ENCODE measurements at places on chromosomes 1 and 21.
A peak's percentile ranks its signal among the peaks of the same experiment; 100 is the strongest.

GRCh38 chr21:34892209-34892608 is 156.9 kb downstream of the RUNX1 start:
- peak; percentile 87 for DNase-seq

GRCh38 chr1:27330786-27331185 is 8.8 kb downstream of the TMEM222 start:
- DNase-seq = no peak

DNA sequence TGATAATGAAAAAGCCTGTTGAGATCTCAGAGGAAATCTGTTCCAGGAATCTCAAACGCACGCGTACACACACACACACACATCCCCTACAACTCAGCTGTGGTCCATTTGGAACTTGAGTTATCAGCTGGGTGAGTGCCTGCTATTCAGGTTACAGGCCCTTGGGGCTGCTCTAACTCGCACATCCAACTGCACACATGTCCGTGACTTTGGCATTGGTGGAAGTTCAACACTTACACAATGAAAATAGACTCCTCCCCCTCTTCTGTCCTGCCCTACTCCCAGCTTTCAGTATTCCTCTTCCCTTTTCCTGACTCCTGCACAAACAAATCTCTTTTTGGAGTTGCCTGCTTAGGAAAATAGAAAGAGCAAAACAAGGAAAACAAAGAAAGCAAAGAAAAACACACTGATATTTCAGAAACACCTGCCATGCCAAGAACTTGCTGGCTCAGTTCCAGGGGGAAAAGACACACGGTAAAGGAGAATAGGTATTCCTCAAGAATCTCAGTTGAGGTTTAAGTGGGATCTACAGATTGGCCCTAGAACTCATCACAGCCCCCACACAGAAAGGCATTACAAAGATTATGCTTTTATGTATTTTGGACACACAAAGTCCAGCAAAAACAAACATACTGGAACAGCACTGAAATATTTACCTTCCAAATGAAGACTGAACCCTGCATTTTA is 140.9 kb downstream of the TGFBR3 start:
- DNase-seq = no peak

GRCh38 chr1:113118266-113118665 is 45.3 kb downstream of the LRIG2 start:
- DNase-seq = no peak

- DNase-seq = peak; percentile 29
Observed at GRCh38 chr1:117930484-117930883, 945 bp downstream of the WDR3 start.

DNA sequence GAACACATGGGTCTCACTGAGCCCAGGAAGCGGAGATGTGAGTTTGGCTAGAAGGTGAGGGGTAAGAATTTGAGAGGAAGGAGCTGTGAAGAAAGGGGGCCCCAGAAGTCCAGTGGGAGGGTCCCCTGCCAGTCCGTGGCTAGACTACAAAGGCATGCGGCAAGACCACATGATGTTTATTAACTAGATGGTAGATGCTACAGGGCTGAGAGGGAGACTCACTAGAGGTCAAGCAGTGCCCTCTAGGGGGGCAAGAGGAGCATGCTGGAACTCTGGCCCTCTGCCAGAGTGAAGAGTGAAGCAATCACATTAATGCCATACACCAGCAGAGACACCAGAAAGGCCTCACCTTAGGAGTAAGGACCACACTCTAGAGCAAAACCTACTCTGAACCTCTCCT is 12.2 kb downstream of the KIAA0319L start:
- DNase-seq = peak; percentile 88

GRCh38 chr1:178931858-178932551 is 61.1 kb upstream of the ANGPTL1 start:
- DNase-seq = peak; percentile 36

- DNase-seq = no peak
Observed at GRCh38 chr1:12204140-12204539, 25.7 kb upstream of the VPS13D start.

- no peak for DNase-seq
Observed at GRCh38 chr1:55259911-55260609, 44.9 kb upstream of the USP24 start.

- no peak for DNase-seq
Observed at GRCh38 chr21:38293113-38293512, 36.3 kb downstream of the KCNJ15 start.

- no peak for DNase-seq
Observed at GRCh38 chr21:40136571-40136970, 269.3 kb downstream of the PCP4 start.

GRCh38 chr1:154943649-154944400 is 7.3 kb upstream of the PMVK start:
- DNase-seq = peak; percentile 86

GRCh38 chr1:200892546-200892945 is 2.2 kb upstream of the INAVA start:
- no peak for DNase-seq

- no peak for DNase-seq
Observed at GRCh38 chr21:25297117-25297516, 310.2 kb downstream of the MRPL39 start.

DNA sequence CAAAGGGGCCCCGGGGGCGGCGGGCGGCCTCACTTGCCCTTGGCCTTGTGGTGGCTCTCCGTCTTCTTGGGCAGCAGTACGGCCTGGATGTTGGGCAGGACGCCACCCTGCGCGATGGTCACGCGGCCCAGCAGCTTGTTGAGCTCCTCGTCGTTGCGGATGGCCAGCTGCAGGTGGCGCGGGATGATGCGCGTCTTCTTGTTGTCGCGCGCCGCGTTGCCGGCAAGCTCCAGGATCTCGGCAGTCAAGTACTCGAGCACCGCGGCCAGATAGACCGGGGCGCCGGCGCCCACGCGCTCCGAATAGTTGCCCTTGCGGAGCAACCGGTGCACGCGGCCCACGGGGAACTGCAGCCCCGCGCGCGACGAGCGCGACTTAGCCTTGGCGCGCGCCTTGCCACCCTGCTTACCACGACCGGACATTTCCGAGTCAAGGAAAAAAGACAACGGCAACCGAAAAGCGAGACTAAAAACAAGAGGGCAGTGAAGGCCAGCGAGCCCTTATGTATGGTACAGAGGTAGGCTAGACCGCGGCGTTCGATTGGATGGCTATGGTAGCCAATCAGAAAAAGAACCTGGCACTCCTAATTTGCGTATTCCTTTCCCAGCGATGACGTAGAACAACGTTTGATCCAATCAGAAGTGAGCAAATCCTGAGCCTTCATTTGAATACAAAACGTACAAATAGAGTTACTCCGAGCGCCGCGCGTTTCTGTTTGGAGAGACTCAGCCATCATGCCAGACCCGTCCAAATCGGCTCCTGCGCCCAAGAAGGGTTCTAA is 29.6 kb upstream of the RNF187 start:
- peak; percentile 99 for DNase-seq

DNA sequence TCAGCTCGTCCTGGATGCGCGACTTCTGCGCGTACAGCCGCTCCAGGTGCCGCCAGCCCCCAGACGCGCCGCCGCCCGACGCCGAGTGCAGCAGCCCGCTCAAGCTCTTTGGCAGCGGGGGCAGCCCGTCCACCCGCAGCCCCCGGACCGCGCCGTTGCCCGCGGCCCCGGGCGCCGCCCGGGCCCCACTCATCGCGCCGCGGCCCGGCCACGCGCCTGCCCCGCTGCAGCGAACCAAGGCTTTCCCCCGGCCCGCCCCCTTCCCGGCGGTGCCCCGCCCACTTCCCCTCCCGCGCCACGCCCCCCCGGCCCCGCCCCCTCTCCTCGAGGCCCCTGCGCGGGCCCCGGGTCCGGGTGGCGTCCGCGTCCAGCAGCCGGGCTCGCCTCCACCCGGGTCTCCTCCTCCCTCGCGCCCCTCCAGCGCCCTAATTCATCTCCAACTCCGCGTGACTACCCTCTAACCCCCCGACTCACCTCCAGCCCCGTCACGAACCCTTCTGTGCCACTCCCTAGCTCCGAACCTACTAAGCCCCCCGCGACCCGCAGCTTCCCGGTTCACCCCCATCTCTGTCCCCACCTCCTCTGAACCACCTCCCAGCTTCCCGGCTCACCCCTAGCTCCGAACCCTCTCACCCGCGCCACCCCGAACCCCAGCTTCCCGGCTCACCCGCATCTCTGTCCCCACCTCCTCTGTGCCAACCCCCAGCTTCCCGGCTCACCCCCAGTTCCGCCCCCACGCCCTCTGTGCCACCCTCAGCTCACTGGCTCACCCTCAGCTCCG is at the start of gene FAM89A:
TSS of gene FAM89A (minus strand) at position 236 of the 781 bp plus-strand sequence. CDS start at position 193, 43 bp downstream.
- DNase-seq = peak; percentile 75

GRCh38 chr1:18735224-18735997 is 104.8 kb downstream of the PAX7 start:
- no peak for DNase-seq

GRCh38 chr1:45335855-45336324 is 4.1 kb upstream of the TOE1 start:
- no peak for DNase-seq

GRCh38 chr21:36127250-36127904 is 7.5 kb upstream of the CBR3 start:
- no peak for DNase-seq

DNA sequence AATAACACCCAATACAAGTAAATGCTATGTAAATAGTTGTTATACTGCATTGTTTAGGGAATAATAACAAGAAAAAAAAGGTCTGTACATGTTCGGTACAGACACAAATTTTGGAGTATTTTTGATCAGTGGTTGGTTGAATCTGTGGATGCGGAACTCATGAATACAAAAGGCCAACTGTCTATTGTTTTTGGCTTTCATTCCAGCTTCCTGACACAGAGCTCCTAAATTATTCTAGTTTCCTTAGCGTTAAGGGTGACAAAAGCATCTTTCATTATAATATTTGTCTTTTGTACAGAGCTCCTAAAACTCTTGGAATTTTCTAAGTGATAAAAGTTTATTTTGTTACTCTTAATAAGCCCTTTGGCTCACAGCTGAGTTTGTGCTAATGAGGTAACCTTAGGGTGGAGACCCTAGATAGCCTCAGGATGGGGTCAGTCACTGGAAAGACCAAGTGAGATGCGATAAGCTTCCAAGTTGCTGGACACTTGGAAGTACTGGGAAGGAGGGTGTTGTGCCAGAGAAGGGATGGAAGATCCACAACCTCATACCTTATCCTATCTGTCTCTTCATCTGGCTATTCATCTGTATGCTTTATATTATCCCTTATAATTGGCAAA is 57.4 kb upstream of the PRRC2C start:
- DNase-seq = no peak

- no peak for DNase-seq
Observed at GRCh38 chr1:31405578-31406245, 7.3 kb upstream of the SERINC2 start.

DNA sequence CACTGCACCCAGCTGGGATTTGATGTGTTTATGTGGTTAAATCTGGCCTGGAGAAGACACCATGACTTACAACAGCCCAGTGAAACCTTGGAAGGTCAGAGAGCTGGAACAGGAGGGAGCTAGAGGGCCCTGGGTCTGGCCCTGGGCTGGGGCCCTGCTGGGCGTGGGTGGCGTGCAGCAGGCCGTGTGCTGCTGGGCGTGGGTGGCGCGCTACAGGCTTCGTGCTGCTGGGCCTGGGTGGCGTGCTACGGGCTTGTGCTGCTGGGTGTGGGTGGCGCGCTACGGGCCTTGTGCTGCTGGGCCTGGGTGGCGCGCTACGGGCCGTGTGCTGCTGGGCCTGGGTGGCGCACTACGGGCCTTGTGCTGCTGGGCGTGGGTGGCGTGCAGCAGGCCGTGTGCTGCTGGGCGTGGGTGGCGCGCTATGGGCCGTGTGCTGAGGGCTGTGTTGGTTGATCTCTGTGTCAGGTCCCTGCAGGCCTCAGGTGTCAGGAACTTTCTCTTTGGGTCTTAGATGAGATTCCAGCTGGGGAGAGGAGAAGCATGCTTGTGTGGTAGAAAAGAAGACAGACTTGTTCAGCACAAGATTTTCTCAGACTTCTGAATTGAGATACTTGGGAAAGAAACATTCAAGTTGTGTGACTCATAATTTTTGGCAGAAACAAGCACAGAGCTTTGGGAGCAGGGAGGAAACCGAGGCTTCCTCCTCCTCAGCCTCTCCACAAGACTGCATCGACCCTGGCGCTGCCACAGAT is 66.0 kb downstream of the COL18A1 start:
- no peak for DNase-seq

DNA sequence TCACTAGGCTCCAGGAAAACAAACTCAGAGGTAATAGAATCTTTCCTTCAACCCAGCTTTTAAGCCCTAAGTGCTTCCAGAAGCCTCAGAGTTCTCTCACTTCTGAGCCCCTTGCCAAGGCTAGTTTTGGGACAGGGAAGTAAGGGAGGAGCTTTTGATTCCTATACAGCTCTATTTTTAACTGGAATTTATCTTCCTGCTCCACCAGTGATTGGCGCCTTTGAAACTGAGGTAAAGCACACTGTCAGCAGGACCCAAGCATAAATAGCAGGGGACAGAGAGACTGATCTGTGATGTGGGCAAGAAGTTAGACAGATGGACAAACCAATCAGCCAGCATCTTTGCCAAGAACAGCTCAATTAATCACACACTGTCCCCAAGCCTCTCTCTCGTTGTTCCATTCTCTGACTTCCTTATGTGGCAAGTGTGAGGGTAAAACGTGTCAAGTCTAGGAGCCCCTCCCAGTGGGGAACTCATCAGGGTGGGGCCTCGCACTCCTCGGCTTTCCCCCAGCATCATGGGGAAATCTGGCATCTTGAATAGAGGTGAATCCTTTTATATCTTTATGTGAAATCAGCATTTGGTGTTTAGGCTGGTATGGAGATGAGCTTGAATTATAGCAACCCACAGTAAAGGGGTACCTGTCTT is 40.2 kb upstream of the MPZL1 start:
- no peak for DNase-seq

- DNase-seq = no peak
Observed at GRCh38 chr1:37575692-37576091, 19.0 kb downstream of the DNALI1 start.

DNA sequence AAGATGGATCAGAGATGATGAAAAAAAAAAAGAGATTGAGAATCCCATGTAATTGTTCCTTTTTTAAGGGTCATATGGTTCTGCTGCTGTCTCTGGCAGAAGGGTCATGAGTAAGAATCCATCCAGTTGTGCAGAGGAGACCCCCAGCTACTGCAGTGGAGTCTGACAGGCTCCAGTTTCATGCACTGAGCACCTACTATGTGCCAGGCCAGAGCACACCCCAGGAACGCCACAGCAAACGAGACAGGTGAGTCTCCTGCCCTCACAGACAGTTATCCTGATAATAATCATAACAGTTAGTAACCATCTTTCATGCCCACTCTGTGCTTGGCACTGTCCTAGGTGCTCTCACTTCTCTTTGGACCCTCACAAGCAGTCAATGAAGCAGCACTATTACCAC is 420.0 kb downstream of the MATN1 start:
- DNase-seq = no peak

- DNase-seq = no peak
Observed at GRCh38 chr1:154337253-154337894, 12.0 kb downstream of the ATP8B2 start.

DNA sequence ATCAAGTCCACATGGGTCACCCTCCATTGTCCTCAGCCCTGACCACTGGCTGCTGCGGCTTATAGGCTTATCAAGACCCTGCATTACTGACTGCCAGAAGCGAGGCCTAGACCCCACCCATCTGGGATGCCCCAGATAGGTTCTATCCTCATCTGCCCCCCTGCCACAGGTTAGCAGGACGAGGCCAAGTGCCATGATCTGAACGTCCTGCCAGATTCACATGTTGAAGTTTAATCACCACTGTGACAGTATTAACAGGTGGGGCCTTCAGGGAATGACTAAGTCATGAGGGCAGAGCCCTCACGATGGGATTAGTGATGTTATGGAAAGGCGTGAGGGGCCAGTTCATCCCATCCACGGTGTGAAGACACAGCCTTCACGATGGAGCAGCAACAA is 6.2 kb upstream of the CPLANE2 start:
- no peak for DNase-seq

GRCh38 chr1:61844006-61844405 is 101.7 kb downstream of the PATJ start:
- DNase-seq = no peak

Measured in OCI-M1 (cell line).